Smooth muscle cell of trachea (primary cell): ENCODE measurements at places on chromosomes 4 and X. TPM values are rescaled to one million over a fixed set of nuclear protein-coding genes. Genes with fewer than 3 reads are reported as not detected.

The SLC9B1 gene
- total RNA-seq: 1.6 and 1.7 TPM in 2 replicates

The RGN gene
- 4.5 and 5.2 TPM in 2 replicates for total RNA-seq

The IL2 gene
- total RNA-seq: not detected in 2 replicates

The ADH1C gene
- total RNA-seq: 2.3 and 5.5 TPM in 2 replicates

The ADAMTS3 gene
- total RNA-seq: 4.0 and 5.1 TPM in 2 replicates

The TMEM271 gene
- total RNA-seq: not detected in 2 replicates

The LRIT3 gene
- 0.15 TPM in 1 of 2 replicates, not detected in the other for total RNA-seq

The SNCA gene
- 1.0 and 2.0 TPM in 2 replicates for total RNA-seq

The CRMP1 gene
- total RNA-seq: 0.50 TPM in 1 of 2 replicates, not detected in the other

The TCEAL4 gene
- 32.6 and 43.5 TPM in 2 replicates for total RNA-seq

The GLRA3 gene
- under 0.01 TPM in 1 of 2 replicates, not detected in the other for total RNA-seq

The AIMP1 gene
- 18.7 and 31.0 TPM in 2 replicates for total RNA-seq

The CXCL10 gene
- total RNA-seq: 1.8 TPM in 1 of 2 replicates, not detected in the other

The SSX2B gene
- not detected in 2 replicates for total RNA-seq

The ADGRG2 gene
- total RNA-seq: 0.17 and 0.58 TPM in 2 replicates
